Neural crest cell (in vitro differentiated cells): ENCODE measurements at places on chromosomes 16 and 17.

GRCh38 chr16:79717333-79718137 lies 117.0 kb upstream of the MAF start:
- no peak for DNase-seq

DNA sequence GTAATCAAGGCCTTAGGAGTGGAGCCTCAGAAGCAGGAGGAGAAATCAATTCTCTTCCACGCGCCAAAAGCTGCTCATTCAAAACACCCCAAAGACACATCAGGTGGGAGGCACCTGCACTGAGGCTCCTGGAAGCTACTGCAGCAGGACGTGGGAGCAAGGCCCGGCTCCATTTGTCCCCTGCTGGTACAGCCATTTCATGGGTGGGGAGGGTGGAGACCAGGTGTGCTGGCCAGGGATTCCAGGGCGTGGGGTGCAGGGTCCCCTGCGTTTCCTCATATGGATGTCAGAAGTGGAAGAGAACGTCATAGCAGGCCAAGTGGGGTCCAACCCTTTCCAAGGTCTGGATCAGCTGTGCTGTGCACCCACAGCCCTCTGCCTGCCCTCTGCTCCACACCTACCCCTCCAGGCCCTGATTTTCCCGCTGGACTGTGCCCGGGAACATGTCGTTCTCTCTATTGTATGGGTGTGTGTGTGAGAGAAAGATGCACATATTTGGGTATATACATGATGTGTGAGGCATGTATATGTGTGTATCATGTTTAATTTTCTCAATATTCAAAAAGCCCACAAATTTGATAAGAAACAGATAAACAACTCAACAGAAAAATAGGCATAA lies 39.2 kb upstream of the CBX4 start:
- no peak for DNase-seq

GRCh38 chr17:31481783-31482081 lies 90.3 kb downstream of the RAB11FIP4 start:
- no peak for DNase-seq

GRCh38 chr17:67656494-67657203 lies 61.1 kb upstream of the NOL11 start:
- no peak for DNase-seq

- DNase-seq = no peak
These were observed 1045.4 kb upstream of the EEF2KMT start for GRCh38 chr16:6143020-6143419.

DNA sequence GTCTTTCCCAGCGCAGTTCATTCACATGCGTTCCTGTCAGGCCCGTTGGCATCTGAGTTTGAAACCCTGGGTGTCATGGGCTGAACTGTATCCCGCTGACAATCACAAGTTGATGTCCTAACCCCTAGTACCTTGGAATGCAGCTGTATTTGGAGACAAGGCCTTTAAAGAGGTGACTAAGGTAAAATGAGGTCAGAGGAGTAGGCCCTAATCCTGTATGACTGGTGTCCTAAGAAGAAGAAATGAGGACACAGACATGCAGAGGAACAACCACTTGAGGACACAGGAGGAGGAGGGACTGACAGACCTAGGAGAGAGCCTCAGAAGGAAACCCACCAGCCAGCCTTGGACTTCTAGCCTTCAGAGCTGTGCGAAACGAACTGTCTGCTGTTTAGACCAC lies 33.1 kb downstream of the TRPV2 start:
- DNase-seq = no peak

GRCh38 chr16:30394592-30395154 lies 547 bp upstream of the ZNF48 start:
- DNase-seq = no peak
